Dorsolateral prefrontal cortex (tissue), 122 donors: ENCODE measurements at places on chromosomes 6 and 20.

GRCh38 chr6:137304020-137304780 is 85.0 kb upstream of the IFNGR1 start:
- no peak for DNase-seq

DNA sequence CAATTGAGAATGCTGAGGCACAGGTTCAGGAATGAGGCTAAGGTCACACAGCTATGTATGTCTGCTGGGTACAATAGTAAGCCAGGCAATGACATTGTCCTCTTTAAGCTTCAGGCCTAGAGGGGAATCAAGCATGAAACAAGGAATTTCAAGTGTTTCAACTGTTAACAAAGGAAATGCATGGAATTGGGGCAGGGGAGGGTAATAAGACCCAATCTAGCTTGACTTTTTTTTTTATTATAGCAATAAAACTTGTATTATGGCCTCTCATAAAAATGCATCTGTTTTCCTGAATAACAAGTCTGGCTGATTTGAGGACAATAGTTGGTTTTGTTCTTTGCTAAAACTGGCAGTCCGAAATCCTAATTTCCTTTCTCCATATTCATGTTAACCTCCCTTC is 336.7 kb downstream of the CBLN4 start:
- no peak for DNase-seq

- no peak for DNase-seq
These were observed 372.2 kb downstream of the NRN1 start for GRCh38 chr6:5634525-5634924.

DNA sequence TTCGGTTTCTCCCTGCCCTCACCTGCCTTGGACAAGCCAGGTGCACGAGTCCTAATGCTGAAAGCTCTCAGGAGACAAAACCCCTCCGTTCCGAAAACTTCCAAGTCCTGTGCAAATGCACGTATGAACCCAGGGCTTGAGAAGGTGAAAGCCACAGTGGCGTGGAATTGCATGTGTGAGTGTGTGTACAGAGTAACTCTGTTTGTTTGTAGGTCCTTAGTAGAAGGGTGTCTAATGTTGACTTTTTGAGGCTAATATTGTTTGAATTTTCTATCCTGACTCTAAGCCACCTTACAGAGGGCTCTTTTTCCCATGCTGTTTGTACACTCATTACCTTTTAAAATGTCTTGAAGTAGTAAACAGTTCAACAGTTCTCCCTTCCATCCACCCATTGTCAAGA is 129.1 kb downstream of the FOXA2 start:
- no peak for DNase-seq

DNA sequence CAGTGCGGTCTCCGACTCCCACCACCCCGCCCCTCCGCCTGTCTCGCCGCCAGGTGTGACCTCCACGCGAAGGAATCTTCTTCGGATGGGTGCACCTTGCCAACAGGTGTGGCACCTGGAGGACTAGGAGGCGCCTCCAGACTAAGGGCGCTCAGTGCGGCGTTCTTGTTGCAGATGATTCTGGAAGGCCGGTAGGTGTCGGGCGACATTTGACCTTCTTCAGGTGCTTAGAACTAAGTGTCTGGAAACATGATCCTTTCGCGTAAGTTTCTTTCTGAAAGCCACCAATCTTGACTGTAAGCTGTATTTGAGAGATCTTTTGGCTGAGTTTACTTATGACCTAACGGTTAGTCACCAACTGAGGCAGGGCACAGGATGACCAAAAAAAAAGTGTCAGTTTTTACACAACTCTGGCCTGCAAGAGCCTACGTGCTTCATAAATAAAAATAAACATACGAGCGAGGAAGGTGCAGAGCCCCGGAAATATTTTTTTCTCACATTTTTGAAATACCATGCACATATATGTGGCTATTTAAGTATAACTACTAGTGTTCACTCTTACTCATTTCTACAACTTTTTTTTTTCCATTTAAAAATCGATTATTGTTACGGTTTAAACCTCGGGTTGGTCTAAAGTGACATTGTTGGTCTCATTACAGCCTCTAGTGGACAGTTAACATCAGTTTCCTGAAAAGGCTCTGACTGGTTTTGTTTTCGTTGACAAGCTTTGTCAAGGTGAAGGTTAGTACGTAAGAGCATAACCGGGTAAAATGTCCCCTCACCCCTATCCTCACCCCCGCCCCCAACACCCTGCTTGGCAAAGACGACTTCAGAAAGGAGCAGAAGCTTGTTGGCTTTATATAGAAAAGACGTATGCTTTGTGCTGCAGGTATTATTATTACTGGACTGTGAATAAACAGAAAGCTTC is 1.6 kb upstream of the ATXN1 start:
- DNase-seq: no peak

DNA sequence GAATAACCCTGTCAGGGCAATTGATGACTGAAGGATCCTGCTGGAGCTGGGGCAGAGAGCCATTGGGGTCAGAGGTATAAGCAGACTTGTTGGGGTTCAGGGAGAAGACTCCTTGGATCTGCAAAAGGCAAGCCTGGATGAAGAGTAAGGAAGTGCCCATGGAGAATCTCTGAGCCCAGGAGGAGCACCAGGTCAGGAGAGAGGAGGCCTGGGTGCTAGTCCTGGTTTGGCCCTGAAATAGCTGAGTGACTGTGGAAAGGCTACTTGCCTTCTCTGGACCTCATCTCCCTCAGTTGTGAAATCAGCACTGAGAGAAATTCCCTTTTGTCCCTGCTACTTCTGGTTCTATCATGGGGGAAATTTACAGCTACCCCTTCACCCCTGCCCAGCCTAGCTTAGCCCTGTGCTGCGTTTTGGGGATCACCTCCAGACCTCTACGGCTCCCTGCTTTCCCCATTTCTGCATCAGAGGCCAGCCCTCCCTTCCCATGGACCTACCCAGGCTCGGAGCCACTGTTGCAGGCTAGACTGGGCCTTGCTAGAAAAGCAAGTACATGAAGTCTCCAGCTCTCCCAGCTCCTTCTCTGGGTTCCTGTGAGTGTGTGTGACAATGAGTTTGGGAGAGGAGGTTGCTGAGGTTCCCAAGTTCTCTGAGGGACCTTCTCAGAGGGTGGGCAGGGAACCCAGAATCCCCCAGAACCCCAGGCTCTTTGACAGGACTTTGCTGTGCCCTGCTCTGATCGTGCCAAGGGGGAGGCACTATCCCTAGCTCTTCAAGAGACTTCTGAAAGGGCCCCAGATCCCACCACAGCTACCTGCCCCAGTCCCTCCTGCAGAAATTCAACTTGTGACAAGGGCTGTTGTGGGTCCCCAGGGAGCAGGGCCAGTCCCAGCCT is 2.3 kb upstream of the NCR2 start:
- no peak for DNase-seq

DNA sequence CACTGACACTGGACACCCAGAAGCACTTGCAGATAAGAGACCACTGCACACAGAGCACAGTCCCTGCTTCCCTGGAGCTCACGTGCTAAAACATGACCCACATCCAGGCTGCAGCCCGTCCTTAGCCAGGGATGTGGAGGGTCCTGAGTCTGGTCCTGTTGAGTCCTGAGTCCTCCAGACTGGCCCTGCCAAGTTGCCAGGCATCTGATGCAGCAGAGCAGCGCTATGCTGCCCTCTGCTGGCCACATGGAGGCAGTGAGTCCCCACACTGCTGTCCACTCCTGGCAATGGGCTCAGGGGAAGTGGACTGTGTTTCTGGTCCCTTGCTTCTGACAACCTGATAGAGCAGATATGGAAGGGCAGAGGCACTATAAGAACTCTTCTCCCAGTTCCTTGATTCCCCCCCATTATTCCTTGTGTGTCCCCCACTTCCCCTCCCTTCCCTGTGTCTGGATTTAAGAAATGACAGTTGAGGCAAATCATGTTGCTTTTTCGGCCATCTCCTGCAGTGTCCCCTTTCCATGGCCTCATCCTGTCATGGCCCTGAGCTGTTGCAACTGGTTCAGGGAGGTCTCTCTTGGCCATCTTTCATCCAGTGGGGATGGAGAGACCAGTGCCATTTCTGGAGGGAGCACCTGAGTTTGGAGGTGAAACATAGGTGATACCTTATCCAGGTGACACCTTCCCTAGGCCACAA is 86.0 kb downstream of the DHX35 start:
- DNase-seq: peak; percentile 87

- DNase-seq: no peak
These were observed 38.5 kb downstream of the EPB41L2 start for GRCh38 chr6:131024565-131024964.

GRCh38 chr6:127000631-127001030 is 117.8 kb upstream of the RSPO3 start:
- no peak for DNase-seq

DNA sequence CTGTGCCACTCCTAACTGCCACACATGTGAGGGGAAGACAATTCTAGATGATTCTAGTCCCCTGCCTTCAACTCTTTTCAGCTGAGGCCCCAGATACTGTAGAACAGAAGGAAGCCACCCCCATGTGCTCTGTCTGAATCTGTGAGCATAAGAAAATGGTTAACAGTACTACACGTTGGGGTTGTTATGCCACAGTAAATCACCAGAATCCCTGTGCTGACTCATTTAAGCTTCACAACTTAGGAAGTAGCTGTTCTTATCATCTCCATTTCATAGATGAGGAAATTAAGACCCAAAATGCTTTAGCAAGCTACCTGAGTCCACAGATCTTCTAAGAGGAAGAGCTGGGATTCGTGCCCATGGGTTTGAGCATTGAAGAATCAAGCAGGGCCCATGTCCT is 27.4 kb upstream of the SCRT2 start:
- no peak for DNase-seq

DNA sequence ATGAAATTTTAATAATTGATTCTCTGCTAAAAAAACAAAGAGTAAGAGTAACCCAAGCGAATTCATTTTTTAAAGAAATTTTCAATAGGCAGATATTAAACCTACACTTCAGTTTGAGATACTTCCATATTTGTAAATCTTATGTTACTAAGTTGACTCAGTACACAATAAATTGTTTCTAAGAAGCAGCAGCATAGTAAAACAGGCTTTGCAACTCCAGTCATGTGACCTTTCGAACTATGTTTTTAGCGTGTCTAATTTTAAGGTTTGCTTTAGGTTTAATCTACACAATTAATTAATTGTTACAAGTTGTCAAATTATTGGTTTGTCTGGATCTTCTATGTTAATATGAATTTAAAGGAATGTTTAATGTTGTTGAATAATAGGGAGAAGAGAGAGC is 708.9 kb upstream of the CITED2 start:
- no peak for DNase-seq

DNA sequence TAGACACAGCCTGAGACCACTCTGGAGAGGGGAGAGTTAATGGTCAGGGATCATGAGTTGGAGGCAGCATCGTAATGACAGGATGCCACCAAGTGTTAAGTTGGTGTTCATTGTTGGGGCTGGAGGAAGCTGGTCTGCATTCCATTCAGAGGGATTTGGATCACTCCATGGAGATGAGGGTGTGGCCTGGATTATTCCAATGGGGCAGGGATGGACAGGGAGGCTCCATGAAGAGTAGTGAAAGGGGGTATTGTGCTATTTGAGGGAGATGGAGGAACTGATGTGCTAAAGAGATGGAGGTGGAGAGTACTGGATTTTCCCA is 1.1 kb downstream of the SAPCD1 start:
- no peak for DNase-seq

DNA sequence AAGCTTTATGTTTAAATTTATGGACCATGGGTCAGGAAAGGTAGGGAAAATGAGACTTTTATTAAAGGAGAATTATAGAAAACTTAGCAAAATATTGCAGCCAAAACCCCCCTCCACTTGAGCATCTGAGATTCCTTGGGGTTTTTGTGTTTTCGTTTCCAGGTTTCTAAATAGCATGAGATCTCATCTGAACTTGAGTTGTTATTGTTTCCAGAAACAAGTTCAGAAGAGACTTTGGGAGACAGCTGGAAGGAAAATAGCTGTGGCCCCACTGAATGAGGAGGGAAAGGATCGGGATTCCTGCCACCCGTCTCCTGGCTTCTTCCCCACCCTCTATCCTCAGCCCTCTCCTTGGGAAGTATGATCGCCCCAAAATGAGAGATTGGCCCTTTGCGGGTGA is 75.5 kb downstream of the TBC1D7 start:
- no peak for DNase-seq

GRCh38 chr20:49750611-49751396 is 37.1 kb upstream of the B4GALT5 start:
- DNase-seq: no peak

DNA sequence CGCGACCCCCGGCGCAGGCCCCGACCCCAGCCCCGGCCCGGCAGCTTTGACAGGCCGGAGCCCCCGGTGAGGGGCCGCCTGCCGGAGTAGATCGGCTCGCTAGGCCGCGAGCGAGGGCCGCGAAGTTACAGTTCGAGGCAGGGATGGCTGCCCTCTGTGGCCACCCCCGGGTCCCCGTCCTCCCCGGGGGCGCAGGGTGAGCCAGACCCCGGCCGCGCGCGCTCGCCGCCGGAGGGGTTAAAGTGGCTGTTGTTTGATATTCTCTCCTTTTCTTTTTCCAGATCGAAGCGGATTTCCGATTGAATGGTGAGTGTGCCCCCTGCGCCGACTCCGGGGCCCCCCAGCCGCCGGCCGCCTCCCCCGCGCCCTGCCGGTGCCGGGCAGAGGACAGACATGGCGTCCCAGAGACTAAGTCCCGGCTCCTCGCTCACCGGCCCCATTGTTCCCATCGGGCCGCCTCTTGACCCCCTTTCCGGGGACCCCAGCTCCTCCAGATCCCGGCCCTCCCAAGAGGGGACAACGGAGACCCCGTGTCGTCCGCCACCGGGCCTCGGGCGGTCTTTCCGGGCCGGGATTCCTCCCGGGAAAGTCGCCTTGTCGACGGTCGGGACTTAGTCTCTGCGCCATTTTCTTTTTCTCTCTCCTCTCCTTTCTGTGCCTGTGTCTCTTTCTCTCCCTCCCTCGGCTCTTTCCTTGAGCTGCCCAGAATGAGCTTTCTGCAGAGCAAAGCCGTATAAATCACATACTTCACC is 704 bp downstream of the TOP1 start:
- no peak for DNase-seq

GRCh38 chr6:157230910-157231309 is 92.4 kb downstream of the TMEM242 start:
- DNase-seq: no peak

DNA sequence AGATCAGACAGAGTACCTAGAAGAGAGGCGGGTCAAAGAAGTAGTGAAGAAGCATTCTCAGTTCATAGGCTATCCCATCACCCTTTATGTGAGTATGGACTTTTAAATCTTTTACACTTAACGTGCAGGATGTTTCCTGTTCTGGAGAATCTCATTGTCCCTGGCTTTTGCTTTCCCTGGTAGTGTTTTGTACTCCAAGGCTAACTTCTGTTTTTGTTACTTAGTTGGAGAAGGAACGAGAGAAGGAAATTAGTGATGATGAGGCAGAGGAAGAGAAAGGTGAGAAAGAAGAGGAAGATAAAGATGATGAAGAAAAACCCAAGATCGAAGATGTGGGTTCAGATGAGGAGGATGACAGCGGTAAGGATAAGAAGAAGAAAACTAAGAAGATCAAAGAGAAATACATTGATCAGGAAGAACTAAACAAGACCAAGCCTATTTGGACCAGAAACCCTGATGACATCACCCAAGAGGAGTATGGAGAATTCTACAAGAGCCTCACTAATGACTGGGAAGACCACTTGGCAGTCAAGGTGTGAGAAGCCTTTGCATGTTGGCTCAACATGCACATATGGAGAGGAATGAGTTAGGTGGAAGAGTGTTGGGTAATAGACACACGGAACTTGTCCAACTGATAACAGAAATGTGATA is 3.3 kb downstream of the HSP90AB1 start:
- DNase-seq: no peak

- DNase-seq: no peak
These were observed 296.5 kb downstream of the SLC35F1 start for GRCh38 chr6:118203545-118203944.
